Activated naive CD4-positive, alpha-beta T cell (primary cell): ENCODE measurements at places on chromosomes 7 and 10.

GRCh38 chr10:14474656-14475055, 143.9 kb upstream of the FRMD4A start:
- DNase-seq, result no peak

- DNase-seq, result no peak
Measured at GRCh38 chr7:145797507-145797906, 319.1 kb upstream of the CNTNAP2 start.

- no peak for DNase-seq
Measured at GRCh38 chr10:287814-288213, 152.6 kb downstream of the ZMYND11 start.

- no peak for DNase-seq
Measured at GRCh38 chr7:100893910-100894721, 1.6 kb downstream of the ACHE start.

DNA sequence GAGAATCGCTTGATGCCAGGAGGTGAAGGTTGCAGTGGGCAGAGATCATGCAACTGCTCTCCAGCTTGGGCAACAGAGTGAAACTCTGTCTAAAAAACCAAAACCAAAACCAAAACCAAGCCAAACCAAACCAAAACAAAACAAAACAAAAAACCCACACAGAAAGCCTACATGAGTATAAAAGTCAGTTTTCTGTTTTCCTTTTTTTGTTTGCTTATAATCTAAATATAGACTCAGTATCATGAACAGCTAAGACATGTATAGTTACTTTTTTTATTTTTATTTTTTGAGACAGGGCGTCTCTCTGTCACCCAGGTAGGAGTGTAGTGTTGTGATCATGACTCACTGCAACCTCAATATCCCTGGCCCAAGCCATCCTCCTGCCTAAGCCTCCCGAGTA, 16.8 kb upstream of the MTPN start:
- no peak for DNase-seq

DNA sequence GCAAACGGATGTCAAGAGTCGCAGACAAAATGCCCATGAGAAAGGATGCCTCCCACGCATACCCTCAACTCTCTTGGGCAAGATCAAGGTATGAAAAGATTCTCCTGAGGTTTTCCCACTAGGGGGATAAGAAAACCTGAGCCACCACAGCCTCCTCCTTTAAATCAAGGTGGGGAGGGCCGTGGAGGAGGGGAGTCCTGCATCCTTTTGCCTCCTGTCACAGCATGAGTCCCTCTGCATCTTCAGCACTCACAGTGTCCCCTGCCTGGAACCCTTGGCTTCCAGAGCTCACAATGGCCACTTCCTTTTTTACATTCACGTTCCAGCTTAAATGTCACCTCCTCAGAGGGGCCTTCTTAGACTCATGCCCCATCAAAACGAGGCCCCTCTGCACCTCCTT, 207.6 kb downstream of the GLI3 start:
- no peak for DNase-seq

DNA sequence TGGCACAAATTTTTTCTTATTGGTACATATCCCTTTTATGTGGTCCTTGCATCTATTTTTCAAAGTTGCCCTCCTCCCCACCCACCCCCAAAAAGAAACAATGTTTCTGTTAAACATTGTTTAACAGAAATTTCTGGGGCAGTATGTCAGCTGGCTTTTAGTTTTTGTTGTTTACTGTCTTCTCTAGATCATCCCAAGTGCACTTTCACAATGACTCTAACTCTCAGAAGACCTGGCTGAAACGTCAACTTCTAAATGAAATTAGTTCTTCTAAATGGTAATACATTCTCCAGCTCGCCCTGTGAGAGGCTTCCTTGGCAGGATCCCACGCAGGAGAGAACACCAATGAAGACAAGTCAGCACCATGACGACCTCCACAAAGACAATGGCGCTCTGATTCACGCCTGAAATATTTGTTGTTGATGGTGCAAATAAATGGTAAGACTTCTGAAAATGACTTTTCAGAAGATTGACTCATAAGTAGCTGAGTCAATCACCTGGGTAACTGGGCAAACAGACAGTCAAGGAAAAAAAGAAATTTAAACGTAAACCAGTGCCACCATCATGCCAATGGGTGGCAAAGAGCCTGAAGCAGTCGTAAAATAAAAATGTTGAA, 293.7 kb downstream of the FZD1 start:
- no peak for DNase-seq
